ENCODE measurements at places on chromosomes 12 and 14. TPM values are rescaled to one million over a fixed set of nuclear protein-coding genes. Genes with fewer than 3 reads are reported as not detected.

Gene RAD9B
- total RNA-seq = 0.59 TPM

Gene FAM186B
- total RNA-seq = 0.72 TPM

Gene NGB
- total RNA-seq = not detected

Gene BICDL1
- total RNA-seq = not detected

Gene CAPZA3
- not detected for total RNA-seq

Gene CCDC177
- not detected for total RNA-seq

Gene GPR68
- 8.5 TPM for total RNA-seq

Gene LTBR
- 110 TPM for total RNA-seq

GRCh38 chr12:62849398-62849797 is 85.6 kb downstream of the PPM1H start:
- no peak for DNase-seq

DNA sequence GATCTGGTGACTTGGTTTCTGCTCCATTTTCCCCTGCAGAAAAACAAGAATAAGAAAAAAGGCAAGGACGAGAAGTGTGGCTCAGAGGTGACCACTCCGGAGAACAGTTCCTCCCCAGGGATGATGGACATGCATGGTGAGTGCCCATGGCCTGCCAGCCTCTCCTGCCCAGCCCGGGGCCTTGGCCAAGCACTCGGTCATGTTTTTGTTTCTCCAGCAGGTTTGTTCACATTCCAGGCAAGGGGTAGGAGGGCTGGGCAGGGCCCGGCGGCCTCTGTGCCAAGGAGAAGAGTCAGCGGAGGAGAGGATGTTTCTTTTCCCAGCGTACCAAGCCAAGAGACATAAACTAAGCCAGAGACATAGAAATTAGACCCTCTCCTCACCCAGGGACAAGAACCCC is 13.6 kb downstream of the BCL7A start:
- peak; percentile 44 for DNase-seq

GRCh38 chr12:85190728-85191127 is 89.3 kb upstream of the ALX1 start:
- DNase-seq = no peak

GRCh38 chr14:51145246-51145645 is 50.3 kb upstream of the TRIM9 start:
- no peak for DNase-seq

GRCh38 chr12:102172436-102172835 is 25.2 kb downstream of the PMCH start:
- no peak for DNase-seq

GRCh38 chr12:95248604-95249360 is 31.2 kb downstream of the VEZT start:
- no peak for DNase-seq

- DNase-seq = no peak
Observed at GRCh38 chr14:103404920-103405319, 19.7 kb downstream of the MARK3 start.

DNA sequence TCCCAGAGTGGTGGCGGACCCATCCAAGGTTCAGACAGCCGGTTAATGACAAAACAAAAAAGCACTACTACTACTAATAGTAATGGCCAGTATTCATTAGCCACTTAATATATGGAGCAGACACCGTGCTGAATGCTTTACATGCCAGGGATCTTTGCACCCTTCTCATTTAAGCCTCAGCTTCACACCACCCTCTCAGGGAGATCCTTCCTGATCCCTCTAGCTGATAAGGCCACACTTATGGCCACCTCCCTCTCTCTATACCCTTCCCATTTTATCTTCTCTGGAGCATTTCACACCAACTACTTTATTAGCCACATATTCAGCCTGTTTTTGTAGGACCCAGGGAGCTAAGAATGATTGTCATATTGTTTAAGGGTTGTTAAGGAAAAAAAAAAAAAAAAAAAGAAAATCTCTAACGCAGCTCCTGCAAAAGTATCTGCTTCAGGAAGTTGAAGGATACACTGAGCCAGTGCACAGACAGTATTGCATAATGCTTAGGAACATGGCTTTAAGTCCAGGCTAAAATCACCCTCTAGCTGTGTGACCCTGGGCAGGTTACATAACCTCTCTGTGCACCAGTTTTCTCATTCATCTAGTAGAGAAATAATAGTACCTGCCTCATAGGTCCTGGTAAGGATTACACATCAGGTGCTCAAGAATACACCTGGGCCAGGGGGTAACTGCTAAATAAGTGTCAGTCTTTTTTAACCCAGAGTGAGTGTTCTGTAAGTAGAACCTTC is 29.4 kb downstream of the NUAK1 start:
- DNase-seq = no peak

GRCh38 chr12:22335794-22336166 is 1.3 kb upstream of the ST8SIA1 start:
- DNase-seq = no peak

DNA sequence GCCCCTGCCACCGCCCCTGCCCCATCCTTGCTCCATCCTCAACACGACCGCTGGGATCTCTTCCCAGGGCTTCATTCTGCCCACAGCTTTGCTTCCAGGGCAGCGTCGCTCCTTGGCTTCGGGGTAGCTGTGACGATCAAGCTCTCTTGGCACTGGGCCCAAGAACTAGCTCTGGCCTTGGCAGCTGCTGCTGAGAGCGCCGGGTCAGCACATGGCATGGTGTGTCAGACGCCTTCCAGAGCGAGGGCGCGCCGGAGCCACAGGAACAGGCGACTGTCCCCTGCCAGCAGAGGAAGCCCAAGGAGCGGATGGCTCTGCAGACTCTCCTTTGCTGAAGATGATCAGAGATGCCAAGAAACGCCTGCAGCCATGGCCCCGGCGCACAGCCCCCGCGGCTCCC is 15.9 kb downstream of the RAB35 start:
- DNase-seq = peak; percentile 86

- no peak for DNase-seq
Observed at GRCh38 chr14:36522972-36523715, 3.1 kb upstream of the NKX2-1 start.

DNA sequence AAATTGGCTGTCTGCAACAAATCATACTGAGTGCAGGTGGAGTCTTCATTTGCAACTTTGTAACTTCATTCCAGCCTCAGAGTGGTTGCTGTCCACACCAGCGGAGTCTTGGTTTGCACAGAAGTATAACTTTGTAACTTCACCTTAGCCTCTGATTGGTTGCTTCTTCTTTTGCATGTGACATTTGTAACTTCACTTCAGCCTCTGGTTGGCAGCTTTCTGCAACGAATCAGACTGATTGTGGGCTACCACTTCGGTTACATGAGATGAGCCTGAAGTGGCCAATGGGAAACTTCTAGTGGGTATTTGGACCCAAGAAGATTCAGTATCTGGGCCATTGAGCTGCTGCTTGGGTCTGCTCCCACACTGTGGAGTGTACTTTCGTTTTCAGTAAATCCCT is 17.8 kb downstream of the RASSF8 start:
- no peak for DNase-seq

DNA sequence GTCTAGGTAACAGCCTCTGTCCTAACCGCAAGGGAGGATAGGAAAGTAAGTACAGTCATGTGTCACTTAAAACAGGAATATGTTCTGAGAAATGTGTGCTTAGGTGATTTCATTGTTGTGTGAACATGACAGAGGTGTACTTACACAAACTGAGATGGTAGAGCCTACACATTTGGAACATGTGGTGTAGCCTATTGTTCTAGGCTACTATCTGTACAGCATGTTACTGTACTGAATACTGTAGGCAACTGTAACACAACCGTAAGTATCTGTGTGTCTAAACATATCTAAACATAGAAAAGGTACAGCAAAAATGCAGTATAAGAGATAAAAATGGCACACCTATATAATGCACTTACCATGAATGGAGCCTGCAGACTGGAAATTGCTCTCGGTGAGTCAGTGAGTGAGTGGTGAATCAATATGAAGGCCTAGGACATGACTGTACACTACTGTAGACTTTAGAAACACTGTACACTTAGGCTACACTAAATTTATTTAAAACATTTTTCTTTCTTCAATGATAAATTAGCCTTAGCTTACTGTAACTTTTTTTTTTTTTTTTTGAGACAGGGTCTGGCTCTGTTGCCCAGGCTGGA is 13.2 kb upstream of the MDM2 start:
- DNase-seq = no peak

DNA sequence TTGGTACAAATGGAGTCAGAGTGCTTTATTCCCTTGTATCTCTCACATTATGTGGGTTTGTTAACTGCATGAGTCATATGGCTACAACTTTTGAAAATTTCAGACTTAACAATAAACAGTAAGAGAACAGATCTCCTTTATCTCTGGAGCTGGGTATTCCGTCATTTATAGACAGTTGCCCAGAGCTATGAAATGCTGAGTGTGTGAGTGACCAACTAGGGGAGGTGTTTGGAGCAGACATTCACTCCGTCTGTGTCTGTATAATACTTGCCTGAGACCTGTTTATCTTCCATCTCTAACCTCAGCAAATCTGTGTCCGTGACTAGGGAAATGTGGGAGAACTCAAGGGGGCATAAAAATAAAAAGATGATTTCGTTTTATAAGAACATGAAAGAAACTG is 279.9 kb upstream of the FAR2 start:
- peak; percentile 13 for DNase-seq

DNA sequence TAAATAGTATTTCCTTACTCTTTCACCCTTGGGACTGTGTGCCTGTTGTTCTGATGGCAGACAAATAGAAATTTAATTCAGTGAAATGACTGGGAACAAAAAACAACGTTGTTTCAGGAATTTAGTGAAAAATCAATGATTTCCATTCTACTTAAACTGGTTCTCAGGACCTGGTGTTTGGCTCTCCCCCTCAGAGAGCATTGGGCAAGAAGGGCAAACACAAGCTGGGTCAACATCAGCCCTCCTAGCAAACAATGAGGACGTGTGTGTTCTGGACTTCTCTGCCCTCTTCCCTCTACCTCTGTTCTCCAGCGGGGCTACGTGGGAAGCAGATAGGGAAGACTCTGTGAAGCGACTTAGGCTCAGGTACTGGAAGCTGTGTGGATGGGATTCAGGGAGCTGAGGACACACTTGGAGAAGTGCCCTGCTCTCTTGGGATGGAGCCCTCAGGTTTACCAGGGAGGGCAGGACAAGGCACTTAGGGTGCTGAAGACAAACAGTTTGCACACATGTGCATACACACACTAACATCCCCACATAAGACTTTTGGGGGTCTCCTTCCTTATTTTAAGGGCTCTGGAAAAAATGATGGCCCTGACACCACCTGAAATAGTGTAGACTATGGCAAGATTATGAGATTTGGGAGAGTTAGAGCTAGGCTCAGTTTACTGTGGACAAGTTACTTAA is 7.6 kb upstream of the SERPINA1 start:
- DNase-seq = no peak
